ENCODE measurements at places on chromosomes 16 and 17.

DNA sequence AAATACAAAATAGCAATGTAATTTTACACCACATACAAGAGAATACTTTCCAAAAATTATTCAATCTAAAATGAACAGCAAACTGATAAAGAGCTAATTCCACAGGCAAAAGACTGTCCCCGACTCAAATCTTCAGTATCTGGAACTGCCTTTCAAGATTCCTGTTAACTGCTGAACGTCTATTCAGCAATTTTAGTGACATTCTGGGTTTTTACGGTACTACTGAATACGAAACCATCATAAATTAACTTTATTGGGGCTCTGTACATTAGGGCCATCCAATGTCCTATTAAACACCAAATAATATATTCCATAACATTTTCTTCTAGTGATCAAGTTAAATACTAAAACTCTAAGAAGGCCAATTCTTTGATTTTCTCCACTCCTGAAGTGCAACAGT is 1.6 kb downstream of the FBXL20 start:
- DNase-seq, result no peak

GRCh38 chr17:70896843-70897242 is 727.5 kb downstream of the KCNJ2 start:
- DNase-seq, result no peak

- DNase-seq, result no peak
These were observed 5.5 kb downstream of the GALK1 start for GRCh38 chr17:75759457-75759856.

- no peak for DNase-seq
These were observed 10.1 kb upstream of the ERCC4 start for GRCh38 chr16:13909872-13910303.

- DNase-seq, result peak; percentile 44
These were observed at the start of gene ST6GALNAC2 for GRCh38 chr17:76585649-76586593. Gene ST6GALNAC2, minus strand, starts transcription at chr17:76585860. Its CDS starts 52 bp downstream, at chr17:76585808.

DNA sequence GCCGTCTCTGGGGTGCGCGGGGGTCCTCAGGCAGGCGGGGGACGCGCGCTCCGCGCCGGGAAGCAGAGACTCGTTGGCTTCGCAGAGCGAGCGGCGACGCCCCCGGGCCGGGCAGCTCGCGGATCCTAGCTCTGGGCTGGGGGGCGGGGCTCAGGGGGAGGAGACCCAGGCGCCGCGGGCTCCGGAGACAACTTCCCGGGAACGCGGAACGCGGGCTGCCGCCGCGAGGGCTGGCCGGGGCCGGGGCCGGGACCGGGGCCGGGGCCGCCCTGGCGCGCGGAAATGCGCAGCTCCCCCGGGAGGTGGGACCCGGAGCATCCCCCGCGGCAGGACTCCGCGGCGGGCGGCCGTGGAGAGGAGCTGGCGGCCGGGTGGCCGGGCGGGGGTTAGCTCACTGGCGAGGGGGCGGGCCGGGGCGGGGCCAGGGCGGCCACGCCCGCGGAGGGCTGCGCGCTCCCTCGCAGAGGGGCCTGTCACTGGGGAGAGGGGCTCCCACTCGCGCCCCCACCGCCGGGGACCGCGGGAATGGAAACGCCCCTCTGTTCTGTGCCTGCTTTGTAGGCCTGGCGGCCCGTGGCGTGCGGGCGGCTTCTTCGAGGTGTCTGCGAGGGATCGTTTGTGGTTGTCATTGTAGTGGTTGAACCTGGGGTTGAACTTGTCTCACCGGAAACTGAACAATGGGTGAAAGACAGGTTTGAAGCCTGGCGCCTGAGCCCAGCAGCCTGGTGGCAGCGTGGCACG is at the start of gene GAS7:
Gene GAS7, minus strand, starts transcription at position 98 of the 741 bp plus-strand sequence.
- peak; percentile 50 for DNase-seq

- DNase-seq, result no peak
These were observed 108.1 kb upstream of the CACNG5 start for GRCh38 chr17:66726846-66727245.

GRCh38 chr17:50593321-50593720 is 32.8 kb downstream of the CACNA1G start:
- no peak for DNase-seq

- DNase-seq, result peak; percentile 81
These were observed 72.8 kb upstream of the MED9 start for GRCh38 chr17:17403899-17404576.

- DNase-seq, result no peak
These were observed 1.8 kb downstream of the MAPT start for GRCh38 chr17:45895969-45896785.

DNA sequence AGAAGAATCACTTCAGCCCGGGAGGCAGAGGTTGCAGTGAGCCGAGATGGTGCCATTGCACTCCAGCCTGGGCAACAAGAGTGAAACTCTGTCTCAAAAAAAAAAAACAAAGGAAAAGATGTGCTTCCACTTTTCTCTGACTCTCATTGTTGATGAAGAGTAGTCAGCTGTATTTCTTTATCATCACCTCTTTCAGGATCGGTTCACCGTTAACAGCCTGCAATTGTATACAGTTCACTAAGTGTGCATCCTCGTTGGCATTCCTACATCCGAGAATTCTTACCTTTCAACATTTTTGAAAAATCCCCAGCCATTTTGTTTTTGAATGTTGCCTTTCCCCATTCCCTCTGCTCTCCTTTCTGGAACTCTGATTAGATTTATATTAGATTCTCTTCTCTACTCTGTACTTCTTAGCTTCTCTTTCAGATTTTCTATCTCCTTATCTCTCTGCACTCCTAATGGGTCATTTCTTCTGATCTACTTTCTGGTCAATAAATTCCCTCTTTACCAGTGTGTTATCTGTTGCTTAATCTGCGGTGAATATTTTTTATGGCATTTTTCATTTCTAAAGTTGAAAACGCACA is 26.9 kb upstream of the ZC3H18 start:
- DNase-seq, result no peak

GRCh38 chr16:30354423-30355143 is 525 bp downstream of the CD2BP2 start:
- DNase-seq, result no peak

GRCh38 chr17:58918072-58918471 is 162.4 kb downstream of the PPM1E start:
- no peak for DNase-seq

DNA sequence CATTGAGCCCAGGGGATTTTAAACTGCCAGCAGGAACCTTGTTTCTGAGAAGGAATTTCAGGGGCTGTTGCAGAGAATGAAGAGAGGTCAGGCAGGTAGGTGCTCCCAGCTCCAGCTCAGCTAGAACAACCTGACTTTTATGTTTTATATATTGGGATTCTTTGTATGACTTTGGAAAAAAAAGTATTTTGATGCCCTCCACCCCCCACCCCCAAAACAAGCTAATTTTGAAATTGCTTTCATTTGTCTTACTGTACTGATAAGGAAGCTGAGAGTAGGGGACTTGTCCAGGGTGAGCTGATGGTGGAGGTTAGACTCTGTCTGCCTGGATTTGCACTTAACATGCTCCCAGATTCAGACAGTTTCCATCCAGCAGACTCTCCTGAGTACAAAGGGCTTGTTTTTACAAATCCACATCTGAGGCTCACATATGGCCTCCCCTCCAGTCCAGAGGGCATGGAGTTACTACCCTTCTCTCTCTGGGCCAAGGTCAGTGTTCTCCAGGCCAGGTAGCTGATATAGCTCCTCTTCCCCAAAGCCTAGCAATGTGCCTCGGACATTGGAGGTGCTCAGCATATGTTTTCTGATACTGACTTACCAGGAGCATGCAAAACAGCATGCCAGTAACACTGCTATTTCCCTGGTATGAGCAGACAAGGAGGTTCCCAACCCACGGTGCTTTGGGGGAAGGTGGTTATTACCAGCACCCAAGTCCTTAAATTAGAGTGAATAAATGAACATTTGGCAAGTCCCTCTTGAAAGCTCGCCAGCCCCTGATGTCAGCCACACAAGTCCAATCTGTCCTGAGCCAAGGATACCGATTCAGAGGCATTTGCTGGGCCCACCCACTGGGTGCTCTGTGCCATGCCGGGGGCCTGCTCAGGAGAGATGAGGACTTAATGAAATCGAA is 11.3 kb downstream of the STX1B start:
- DNase-seq, result no peak

- no peak for DNase-seq
These were observed 329 bp downstream of the NLK start for GRCh38 chr17:28042721-28043291.

GRCh38 chr17:8470447-8471047 is 34.9 kb downstream of the NDEL1 start:
- DNase-seq, result no peak

DNA sequence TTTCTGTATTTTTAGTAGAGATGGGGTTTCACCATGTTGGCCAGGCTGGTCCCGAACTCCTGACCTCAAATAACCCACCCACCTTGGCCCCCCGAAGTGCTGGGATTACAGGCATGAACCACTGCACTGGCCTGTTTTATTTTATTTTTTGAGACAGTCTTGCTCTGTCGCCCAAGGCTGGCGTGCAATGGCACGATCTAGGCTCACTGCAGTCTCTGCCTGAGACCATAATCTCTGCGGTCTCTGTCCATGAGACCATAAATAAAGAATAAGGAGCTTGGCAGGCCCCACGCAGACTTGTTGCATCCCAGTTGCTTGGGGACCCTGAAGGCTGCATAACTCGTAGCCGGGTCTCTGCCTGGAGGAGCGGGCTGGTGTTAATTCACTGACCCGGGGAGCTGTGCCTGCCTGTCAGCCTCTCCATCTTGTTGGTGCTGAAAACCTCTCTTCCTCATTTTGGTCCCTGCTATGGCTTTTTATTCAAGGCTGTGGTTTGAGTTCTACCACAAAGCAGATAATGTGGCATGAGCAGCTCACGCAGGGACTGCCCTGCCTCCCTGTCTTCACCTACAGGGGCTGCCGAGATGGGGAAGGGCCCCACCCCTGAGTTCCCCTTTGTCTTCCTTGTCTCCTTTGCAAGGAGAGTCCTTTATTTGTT is 82.1 kb downstream of the MSI2 start:
- no peak for DNase-seq

GRCh38 chr16:2507665-2508064 is 6.1 kb upstream of the ATP6V0C start:
- DNase-seq, result no peak

DNA sequence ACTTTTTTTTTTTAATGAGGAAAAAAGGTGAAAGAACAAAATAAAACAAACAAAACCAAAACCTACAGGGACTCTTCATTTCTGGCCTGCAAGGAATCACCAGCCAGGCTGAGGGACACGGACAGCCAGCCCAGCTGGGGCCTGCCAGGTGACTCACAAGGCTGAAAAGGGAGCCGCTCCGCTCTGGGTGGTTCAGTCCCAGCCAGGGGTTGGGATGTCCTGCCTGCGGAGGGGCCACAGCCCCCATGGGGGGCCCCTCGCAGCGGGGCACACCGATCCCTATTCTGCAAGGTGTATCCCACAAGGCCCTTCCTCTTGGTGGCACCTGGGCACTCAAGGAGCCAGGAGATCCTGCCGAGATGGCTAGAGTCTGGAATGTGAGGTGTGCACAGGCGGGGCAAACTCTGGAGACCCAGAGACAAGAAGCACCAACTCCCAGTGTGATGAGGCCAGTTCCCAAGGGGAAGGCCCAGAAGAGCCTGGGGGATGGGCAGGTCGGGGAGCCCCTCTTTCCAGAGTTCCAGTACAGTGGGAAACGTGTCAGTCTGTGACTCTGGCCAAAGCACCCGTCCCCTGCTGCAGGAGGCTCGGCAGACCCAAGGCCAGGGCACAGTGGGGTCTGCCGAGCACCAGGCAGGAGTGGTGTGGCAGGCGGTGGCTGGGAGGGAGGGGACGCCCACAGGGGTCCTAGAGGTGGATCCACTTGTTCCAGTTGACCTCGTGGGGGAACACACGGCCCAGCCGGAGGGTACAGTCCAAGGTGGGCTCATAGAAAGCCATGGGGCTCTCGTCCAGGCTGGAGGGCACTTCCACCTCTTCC is 58.9 kb downstream of the IL21R start:
- DNase-seq, result no peak

GRCh38 chr17:80708480-80708879 is 163.8 kb downstream of the RPTOR start:
- peak; percentile 14 for DNase-seq

GRCh38 chr16:61937646-61938045 is 98.6 kb downstream of the CDH8 start:
- DNase-seq, result no peak

- no peak for DNase-seq
These were observed 69.2 kb upstream of the WSB1 start for GRCh38 chr17:27224526-27225315.

- DNase-seq, result no peak
These were observed 78.3 kb upstream of the CIBAR2 start for GRCh38 chr16:85190572-85190971.

- DNase-seq, result no peak
These were observed 178.3 kb downstream of the ENGASE start for GRCh38 chr17:79252886-79253285.

GRCh38 chr16:83903751-83904150 is 4.8 kb downstream of the MLYCD start:
- DNase-seq, result no peak

DNA sequence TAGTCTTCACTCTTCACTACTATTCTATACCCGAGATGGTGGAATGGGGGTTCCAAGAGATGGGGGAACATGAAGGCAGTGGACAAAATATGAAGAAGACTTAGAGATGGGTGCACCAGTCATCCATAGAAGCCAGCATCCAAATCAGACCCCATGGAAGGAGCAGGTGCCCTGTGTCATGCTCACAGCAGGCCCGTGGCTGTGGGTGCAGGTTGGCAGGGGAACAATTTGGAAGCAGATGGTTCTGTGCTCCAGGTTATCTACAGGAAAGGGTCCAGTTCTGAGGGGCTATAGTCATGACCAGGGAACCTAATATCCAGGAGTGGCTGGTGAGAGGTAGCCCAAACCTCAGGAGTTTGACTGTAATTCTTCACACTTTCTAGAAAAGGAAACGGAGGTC is 9.6 kb upstream of the LPCAT2 start:
- no peak for DNase-seq

- no peak for DNase-seq
These were observed 21.5 kb upstream of the HELZ start for GRCh38 chr17:67266496-67266895.

DNA sequence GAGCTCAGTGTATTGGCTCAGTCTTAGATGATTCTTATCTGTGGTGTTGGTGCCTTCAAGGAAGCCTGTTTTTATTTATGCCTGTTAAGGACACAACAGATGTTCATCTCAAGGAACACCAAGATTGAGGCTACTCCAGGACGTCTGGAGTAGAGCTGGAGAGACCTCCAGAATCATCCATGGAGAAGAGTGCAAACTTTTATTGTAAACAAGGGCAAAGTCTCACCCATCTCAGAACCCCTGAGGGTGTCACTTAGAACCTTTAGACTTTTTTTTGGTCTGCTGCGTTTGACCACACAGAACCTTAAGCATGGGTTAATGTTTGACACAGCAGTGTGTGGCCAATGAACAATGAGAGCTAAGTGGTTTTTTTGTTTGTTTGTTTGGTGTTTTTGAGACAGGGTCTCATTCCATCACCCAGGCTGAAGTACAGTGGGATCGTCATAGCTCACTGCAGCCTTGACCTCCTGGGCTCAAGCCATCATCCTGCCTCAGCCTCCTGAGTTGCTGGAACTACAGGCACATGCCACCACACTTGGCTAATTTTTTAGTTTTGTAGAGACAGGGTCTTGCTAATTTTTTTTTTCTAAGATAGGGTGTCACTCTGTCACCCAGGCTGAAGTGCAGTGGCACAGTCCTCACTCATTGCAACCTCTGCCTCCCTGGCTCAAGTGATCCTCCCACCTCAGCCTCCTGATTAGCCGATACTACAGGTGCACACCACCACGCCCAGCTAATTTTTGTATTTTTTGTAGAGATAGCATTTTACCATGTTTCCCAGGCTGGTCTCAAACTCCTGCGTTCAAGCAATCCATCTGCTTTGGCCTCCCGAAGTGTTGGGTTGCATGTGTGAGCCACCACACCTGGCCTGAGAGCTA is 16.3 kb downstream of the SLC47A1 start:
- no peak for DNase-seq

- DNase-seq, result no peak
These were observed 116.9 kb upstream of the CACNG3 start for GRCh38 chr16:24139282-24139681.

All from CD4-positive, alpha-beta T cell treated with Interleukin-6 for 4 hours (primary cell).